Lung microvascular endothelial cell (primary cell): ENCODE measurements at places on chromosomes 4 and X. TPM values are rescaled to one million over a fixed set of nuclear protein-coding genes. Genes with fewer than 3 reads are reported as not detected.

CYLC1 gene
- not detected in 2 replicates for total RNA-seq

NHS gene
- total RNA-seq, result under 0.01 TPM in 2 replicates

LGI2 gene
- total RNA-seq, result not detected in 2 replicates

FREM3 gene
- 0.22 and 0.60 TPM in 2 replicates for total RNA-seq

MAP7D2 gene
- under 0.01 TPM in 2 replicates for total RNA-seq

SPACA5 gene
- total RNA-seq, result not detected in 2 replicates

MAGEA1 gene
- not detected in 2 replicates for total RNA-seq

ATP8A1 gene
- total RNA-seq, result 10.2 and 32.3 TPM in 2 replicates

MBTPS2 gene
- 3.5 and 3.8 TPM in 2 replicates for total RNA-seq

MAGEA6 gene
- not detected in 2 replicates for total RNA-seq

ATOH1 gene
- total RNA-seq, result not detected in 2 replicates

SHOX gene
- not detected in 2 replicates for total RNA-seq

RHOXF2 gene
- total RNA-seq, result not detected in 2 replicates

CT45A10 gene
- not detected in 2 replicates for total RNA-seq

FRMPD3 gene
- not detected in 2 replicates for total RNA-seq

REPS2 gene
- total RNA-seq, result 2.4 and 5.2 TPM in 2 replicates

GK gene
- 3.9 and 4.0 TPM in 2 replicates for total RNA-seq
